NCI-H460 (cell line): ENCODE measurements at places on chromosomes 4 and X. TPM values are rescaled to one million over a fixed set of nuclear protein-coding genes. Genes with fewer than 3 reads are reported as not detected.

ARHGAP6 gene
- 0.07 TPM in 1 of 2 replicates, not detected in the other for total RNA-seq

DNA sequence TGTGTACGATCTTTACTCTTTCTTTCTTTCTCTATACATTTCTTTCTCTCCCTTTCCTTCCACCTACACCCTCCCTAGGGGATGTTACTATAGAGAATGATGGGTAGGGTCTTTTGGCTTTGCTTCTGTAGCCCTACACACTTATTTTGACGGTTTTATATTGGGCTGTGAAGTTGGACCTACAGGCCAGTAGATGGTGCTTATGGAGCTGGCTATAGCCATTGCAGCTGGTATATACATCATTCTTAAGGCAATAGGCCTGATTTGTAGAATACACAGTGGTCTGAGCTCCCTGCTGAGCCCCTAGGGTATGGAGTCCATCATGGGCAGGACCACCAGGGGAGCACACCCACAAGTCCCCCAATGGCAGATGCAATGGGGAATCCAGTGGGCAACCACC, 1869.7 kb downstream of the STIM2 start:
- no peak for DNase-seq

DNA sequence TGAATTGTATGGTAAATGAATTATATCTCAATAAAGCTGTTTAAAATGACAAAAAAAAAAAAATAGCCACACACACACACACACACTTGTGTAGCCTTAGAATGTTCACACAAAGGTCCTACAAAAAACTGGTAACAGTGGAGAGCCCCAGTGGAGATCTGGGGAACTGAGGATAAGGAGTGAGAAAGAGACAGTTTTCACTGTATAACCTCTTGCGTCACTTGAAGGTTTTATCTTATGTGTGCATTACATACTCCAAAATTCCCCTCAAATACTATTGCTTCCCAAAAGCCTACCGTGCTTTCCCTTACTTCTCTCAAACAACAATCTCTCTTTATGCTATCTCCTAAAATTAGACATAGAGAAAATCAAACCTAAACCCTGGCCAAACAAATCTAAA, 67.8 kb downstream of the SMC1A start:
- DNase-seq: no peak

DNA sequence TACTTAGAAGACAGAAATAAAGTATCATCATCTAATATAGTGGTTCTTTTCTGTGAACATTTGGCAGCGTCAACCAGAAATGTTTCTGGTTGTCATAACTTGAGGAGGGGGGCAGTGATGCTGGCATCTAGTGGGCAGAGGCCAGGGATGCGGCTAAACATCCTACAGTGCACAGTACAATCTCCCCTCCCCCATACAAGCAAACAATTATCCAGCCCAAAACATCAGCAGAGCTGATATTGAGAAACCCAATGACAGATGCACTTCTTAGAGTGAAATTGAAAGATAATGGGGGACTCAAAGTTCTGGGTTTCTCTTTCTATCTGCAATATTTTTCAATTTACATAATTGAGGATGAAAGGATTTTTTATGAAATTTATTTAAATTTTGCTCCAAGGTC, 1.9 kb upstream of the EIF1AX start:
- no peak for DNase-seq

DNA sequence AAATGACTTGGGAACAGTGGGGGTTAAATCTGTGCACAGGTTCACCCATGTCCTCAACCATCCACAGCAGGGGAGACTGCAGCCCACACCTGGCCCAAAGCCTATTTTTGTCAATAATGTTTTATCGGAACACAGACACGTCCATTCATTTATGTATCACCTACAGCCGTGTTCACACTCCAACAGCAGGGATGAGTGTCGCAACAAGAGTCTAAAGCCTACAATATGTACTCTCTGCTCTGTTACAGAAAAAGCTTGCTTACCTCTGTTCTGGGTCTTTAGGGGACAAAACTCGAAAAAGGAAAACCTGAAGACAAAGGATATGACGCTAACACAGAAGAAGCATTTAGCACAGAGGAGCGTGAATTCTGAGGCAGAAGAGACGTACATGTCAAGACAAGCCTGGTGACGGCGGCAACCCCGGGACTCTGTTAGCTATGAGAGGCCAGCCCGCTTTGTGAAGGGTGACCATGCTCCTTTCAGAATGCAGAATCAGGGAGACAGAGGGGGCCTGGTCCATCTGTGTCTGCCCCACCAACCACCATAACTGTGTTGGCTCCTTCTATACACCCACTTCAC, 45.5 kb downstream of the AFAP1 start:
- no peak for DNase-seq

PHOX2B gene
- total RNA-seq: not detected in 2 replicates
